ENCODE measurements at places on chromosomes 5 and 9. TPM values are rescaled to one million over a fixed set of nuclear protein-coding genes. Genes with fewer than 3 reads are reported as not detected.

GRCh38 chr5:140166911-140167310, 8.1 kb upstream of the CYSTM1 start:
- no peak for DNase-seq

- no peak for DNase-seq
Measured at GRCh38 chr9:87599901-87600610, 102.4 kb downstream of the DAPK1 start.

DNA sequence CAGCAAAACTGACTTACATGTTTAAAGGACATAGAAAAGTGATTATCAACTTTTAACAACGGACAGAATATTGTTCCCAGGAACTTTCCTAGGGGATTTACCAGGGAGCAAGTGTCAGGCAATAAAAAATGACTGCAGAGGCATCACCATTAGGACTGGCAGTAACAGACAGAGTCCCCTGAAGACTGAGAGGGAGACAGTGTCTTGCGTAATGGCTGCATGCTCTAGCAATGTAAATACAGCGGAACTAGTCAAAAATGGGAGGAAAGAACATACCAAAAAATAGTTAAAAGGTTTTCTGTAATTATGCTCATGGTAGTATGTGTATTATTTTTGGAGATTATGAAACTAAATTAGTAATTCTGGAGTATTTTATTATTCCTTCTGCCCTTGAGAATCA, 181.8 kb downstream of the CRB2 start:
- DNase-seq = no peak

DNA sequence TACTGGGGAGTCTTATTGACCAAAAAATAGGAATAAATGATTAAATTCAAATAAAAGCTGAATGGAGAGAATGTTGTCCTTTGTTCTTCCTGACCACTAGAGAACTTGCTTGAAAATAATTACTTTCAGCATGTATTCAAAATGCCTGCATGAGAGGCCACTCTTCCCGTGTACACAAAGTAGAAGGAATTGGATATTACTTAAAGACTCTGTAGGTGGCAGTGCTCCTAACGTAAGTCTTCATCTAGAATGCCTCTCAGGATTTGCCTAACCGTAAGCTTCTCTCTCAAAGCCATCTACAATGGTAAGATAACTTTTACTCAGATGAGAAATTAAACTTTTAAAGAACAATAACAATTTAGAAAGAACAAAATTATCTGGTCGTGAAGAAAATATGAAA, 620.0 kb upstream of the CCNG1 start:
- no peak for DNase-seq

The BTNL3 gene
- not detected for polyA plus RNA-seq

GRCh38 chr5:100901821-100902341, 1.2 kb downstream of the ST8SIA4 start:
- no peak for DNase-seq

- DNase-seq = no peak
Measured at GRCh38 chr9:84573083-84573482, 96.4 kb upstream of the NTRK2 start.

The SLC27A6 gene
- polyA plus RNA-seq = 1.1 TPM

GRCh38 chr9:6132650-6133049, 83.0 kb upstream of the IL33 start:
- DNase-seq = no peak

- DNase-seq = no peak
Measured at GRCh38 chr5:93566091-93566490, 14.9 kb downstream of the NR2F1-AS1 start.

The TOPORS gene
- 12.8 TPM for polyA plus RNA-seq

The CKMT2 gene
- not detected for polyA plus RNA-seq

DNA sequence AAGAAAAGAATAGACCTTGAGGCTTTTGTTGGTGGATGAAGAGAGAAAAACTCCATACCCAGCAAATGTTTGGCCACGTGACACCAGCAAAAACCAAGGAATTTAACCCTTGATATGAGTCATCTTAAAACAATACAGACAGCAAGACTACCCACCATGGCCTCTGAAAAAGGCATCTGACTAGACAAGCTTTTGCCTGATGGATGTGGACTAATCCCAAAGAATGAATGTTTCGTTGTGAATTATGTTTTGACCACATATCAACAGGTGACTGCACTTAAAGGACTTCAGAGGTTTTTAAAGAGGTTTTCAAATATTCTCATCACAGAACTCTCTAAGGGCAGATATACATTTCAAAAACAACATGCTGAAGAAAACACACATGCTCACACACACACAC, 33.0 kb upstream of the SLC1A3 start:
- DNase-seq = peak; percentile 66

The GZMA gene
- not detected for polyA plus RNA-seq

The ANKRD31 gene
- polyA plus RNA-seq = 0.18 TPM

DNA sequence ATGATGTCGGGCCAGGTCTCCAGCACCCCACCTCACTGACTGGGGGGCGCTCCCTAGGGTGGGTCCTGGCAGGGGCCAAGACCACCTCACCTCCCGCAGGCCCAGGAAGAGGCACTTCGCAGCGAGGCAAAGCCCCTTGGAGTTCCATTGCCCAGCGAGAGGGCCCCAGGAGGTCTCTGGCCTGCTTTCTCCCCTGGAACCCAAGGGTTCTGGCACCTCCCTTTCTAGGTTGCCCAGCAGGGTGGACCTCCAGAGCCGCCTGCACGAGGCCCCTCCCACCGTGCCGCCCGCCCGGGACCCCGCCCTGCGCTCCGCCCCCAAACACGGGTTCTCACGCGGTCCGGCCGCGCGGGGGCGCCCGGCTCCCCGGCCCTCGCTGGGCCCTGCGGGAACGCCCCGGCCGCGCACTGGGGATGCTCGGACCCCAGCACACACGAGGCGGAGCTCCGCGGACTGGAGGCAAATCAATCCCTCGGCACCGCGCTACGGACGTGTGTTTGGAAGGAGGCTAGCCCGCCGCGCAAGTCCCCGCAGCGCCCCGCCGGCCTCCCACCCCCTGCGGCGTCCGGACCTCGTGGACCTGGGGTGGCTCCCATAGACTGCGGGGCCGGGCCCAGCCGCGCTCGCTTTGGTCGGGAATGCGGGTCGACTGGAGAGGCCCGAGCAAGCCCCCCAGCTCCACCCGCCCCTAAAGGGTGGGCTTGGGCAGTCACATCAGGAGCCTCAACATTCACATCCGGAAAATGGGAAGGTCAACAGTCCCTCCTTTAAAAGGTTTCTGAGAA, 99.5 kb upstream of the LMX1B start:
- DNase-seq = no peak

- no peak for DNase-seq
Measured at GRCh38 chr5:117246424-117246823, 671.8 kb upstream of the SEMA6A start.

DNA sequence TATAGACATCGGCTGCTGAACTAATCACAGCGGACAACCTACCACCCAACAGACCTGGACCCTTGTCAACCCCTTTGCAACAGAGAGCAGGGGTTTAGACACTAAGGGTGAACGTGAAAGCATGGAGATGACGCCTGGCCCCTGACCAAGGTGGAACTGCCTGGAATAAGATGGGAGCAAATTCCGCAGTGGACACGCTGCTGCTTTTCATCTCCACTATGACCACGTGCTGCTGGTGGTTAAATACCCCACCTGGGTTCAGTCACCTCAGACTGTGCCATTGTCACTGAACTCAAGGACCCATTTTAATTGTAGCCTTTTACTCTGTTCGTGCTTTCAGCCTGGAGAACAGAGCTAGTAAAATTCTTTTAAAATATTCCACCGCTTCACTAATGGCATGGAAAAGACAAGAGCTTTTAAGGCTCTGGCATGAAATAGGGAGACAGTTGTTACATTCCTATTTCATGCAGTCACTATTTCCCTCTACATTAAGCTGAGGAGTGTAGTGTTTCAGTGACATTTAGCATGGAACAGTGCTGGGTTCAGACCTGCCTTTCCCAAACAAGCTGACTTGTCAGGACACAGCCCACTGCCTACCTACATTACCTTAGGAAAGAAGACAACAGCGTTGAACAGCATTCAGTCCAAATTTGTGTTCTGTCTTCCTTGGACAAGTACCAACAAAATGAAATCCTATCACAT, 96.8 kb downstream of the ANKRD18B start:
- peak; percentile 80 for DNase-seq

The PCDHGB1 gene
- 0.08 TPM for polyA plus RNA-seq

- no peak for DNase-seq
Measured at GRCh38 chr5:155049569-155050383, 36.2 kb downstream of the KIF4B start.

DNA sequence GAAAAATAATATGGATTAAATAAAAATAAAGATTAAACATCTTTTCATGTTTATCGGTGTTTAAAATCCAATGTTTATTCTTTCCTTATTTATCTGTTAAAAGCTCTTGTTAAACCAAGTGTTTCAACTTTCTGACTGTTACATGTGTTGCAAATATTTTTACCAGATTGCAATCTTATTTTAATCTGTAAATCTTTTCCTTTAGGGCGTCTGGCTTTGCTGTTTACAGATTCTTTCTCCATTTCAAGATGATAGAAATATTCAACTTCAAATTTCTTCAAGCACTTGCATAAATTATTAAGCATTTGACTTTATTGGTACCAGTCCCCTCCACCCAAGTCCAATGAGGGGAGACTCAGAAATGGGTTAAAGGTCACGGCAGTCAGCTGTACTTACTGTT, 16.9 kb upstream of the ABCA1 start:
- no peak for DNase-seq

DNA sequence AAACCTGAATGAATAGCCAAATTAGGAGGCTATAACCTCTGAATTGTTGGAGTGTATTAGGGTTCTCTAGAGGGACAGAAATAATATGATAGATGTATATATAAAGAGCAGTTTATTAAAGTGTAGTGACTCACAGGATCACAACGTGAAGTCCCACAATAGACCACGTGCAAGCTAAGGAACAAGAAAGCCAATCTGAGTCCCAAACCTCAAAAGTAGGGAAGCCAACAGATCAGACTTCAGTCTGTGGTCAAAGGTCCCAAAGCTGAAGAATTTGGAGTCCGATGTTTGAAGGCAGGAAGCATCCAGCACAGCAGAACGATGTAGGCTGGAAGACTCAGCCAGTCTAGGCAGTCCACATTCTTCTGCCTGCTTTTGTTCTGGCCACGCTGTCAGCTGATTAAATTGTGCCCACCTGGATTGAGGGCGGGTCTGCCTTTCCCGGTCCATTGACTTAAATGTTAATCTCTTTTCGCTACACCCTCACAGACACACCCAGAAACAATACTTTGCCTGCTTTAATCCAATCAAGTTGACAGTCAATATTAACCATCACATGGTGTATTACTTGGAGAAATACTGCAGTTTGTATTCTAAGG, 550.6 kb downstream of the CDH10 start:
- DNase-seq = no peak

Measured in keratinocyte (primary cell).